ENCODE measurements at places on chromosomes 7 and 10.
A peak's percentile ranks its signal among the peaks of the same experiment; 100 is the strongest.

GRCh38 chr10:109696981-109697775 is 226.1 kb downstream of the XPNPEP1 start:
- no peak for DNase-seq

DNA sequence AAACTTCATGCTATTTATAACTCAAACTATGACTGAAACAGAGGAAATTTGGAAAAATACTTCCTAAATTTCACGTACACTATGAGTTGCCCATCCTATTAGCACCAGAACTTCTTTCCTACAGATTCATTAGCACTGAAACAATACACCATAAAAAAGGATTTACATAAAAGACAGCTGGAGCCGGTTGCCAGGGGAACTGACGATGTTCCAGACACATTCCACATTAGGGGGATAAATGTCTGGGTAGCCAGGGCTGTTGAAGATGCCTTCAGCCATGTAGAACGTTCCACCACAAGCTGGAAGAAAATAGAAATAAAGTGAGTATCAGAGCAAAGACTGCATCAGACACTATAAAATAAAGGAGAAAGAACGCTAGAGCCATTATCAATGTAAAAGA is 129.8 kb upstream of the RSU1 start:
- DNase-seq, result no peak

DNA sequence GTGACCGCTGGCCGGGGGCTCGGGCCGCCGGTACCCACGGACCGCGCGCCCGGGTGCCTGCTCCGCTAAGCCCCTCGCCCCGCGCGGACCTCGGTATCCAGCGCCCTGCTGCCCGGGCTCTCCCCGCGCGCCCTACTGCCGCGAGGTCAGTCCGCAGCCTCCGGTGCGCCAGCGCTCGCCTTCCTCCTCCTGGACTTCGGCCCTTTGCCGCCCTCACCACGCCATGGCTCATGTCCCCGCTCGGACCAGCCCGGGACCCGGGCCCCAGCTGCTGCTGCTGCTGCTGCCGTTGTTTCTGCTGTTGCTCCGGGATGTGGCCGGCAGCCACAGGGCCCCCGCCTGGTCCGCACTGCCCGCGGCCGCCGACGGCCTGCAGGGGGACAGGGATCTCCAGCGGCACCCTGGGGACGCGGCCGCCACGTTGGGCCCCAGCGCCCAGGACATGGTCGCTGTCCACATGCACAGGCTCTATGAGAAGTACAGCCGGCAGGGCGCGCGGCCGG is 483 bp downstream of the GDF10 start:
- DNase-seq, result no peak

GRCh38 chr10:123148414-123149161 is 652 bp downstream of the HMX2 start:
- no peak for DNase-seq

DNA sequence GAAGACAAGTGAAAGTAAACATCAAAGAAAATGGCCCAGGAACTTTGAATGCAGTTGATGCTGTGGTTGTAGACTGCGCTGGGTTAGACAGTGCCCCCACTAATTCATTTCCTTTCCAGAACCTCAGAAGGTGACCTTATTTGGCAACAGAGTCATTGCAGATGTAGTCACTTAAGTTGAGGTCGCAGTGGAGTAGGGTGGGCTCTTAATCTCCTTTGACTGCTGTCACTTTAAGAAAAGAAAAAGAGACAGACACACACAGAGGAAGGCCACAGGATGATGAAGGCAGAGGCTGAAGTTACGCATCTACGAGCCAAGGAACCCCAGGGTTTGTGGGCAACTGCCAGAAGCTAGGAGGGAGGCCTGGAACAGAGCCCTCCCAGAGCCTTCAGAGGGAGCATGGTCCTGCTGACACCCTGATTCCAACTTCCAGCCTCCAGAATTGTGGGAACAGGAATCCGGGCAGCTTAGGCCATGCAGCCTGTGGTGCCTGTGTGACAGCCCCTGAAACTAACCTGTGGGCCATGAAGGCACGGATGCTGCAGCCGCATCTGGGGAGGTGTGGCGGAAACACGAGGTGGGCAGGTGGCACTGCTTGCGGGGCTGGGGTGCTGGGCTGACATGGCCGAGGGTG is 107.6 kb downstream of the PRKAG2 start:
- no peak for DNase-seq

DNA sequence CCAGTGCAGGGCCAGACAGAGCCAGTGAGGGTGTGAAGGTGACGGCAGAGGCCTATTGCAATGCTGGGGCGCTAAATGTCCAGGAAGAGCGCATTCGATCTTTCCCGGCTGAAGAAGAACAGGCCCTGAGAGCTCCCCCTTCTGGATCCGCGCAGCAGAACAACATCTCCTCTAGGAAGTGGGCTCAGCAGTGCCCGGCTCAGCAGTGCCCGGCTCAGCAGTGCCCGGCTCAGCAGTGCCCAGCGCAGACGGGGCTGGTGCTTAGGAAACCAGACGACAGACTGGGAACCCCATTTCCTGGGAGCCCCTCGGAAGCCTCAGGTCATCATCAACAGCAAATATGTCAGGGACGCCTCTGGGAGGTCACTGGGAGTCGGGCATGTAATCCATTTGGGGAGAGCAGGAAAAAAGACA is 4.7 kb upstream of the NOS3 start:
- DNase-seq, result peak; percentile 50

DNA sequence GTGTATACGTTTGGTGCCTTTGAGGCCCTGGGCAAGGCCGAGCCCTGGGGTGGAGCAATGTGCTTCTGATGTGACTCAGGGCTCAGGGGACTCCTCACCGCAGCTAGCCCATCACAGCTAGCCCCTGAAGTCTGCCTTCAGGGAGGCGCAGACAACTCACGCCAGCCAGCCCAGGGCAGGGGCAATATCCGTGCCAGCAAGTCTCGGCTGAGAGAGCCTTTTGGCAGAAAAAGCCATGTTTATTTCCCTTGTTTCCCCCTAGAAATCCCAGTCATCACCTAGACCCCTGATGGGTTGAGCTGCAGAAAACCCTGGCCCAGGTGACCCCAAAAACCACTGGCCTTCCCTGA is 90.4 kb downstream of the CHST15 start:
- DNase-seq, result no peak

Data from NCI-H774 (cell line).